ENCODE measurements at places on chromosomes 3 and 15. TPM values are rescaled to one million over a fixed set of nuclear protein-coding genes. Genes with fewer than 3 reads are reported as not detected.

The C3orf80 gene
- 0.40 TPM for total RNA-seq

DNA sequence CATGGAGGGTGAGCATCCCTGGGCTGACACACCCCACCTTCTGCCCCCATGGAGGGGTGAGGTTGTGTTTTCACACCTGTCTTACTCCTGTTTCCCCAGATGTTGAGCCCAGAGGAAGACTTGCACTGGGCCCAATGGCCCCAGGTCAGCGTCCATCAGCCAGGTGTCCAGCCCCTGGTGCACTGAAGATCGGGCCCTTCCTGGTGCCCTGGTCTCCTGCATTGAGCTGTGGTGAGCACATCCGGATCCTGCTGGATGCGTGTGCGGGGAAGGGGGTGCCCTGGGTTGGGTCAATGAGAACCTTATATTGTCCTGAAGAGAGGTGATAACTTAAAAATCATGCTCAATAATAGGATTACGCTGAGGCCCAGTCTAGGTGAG lies 227.3 kb downstream of the SNRPN start:
- ATAC-seq, result no peak

- ATAC-seq, result no peak
Measured at GRCh38 chr3:33364531-33365128, 75.6 kb downstream of the UBP1 start.

DNA sequence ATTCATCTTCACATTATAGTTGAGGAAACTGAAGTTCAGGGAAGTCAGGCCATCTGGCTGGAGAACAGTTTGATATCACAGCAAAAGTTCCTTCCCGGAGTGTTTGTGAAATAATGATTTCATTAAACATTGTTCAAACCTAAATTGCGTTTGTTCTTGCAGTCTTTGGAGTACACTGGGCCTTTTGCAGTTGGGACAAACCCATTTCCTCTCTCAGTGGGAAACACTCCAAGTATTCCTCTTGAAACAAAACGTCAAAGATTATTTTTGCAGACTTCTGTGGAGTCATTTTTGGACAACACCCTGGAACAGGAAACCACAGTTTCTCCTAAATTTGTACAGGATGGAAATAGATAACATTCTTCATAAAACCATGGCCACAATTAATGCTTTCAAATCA lies 287.5 kb downstream of the PTPRG start:
- peak; percentile 82 for ATAC-seq

The CD200R1 gene
- 2.2 TPM for total RNA-seq

GRCh38 chr15:54915380-54915779 lies 281.4 kb downstream of the RSL24D1 start:
- ATAC-seq, result no peak

The CCR3 gene
- total RNA-seq, result not detected

DNA sequence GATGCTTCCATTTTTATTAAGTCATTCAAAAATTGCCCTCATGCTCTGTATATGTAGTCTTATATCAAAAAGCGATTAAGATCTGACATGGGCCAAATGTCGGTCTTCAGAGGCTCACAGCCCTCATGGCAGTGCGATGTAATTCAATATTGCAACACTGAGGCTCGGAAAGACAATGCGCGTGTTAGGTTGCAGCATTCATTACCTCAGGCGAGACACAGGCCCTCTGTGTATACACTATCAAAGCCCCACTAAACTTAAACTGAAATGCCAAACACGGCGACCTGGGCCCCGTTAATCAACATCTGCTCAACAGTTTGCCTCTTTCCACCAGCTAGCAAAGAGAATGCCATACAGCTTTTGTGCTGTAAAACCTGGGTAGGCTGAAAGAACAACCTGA lies 413.4 kb downstream of the ERC2 start:
- ATAC-seq, result no peak

The ISY1 gene
- 26.3 TPM for total RNA-seq

DNA sequence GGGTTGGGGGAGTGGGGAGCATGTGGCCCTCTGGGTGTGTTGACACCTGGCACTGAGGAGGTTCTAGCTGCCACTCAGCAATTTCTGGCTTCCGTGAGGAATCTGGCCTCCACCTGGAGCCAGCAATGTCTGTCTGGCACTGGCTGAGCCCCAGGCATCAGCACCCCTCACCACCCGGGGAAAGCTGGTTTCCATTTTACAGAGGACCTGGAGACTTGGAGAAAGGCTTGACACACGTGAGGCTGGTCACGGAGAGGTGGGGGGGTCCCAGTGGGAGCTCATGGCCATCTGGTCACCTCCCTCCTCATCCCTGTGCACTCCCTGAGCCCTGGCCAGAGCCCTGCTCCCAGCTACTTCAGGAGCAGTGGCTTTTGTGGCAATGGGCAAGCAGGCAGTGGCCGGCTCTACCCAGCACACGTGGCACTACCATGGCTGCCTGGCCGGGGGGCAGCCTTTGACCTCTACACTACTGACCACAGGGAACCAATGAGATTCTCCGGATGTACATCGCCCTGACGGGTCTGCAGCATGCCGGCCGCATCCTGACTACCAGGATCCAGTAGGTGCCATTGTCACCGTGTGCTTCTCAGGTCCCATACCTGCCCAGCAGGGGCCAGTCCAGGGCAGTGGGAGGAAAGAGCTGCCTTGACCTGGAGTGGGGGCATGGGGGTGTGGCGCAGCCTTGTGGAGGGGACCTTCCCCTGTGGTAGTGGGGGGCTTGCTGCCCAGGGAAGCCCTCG lies 28.5 kb downstream of the ACAD9 start:
- no peak for ATAC-seq

DNA sequence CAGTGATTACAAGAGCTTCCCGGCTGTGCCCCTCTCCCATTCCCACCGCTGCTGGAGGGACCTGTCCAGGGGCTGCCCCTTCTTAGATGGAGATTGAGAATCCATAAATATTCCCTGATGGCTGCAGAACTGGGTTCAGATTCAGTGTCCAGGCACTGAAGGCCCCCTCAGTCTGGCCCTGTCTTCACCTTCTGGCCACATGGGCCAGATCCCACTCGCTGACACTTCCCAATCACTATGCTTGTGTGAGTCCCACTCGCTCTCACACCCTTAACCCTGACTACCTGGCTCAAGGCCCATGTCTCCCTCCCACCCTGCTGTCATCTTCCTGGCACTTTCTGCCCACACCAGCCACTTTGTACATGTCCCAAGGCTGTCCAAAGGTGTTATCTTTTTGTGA lies 15.5 kb upstream of the MRPS22 start:
- ATAC-seq, result no peak

The LXN gene
- total RNA-seq, result 8.1 TPM

DNA sequence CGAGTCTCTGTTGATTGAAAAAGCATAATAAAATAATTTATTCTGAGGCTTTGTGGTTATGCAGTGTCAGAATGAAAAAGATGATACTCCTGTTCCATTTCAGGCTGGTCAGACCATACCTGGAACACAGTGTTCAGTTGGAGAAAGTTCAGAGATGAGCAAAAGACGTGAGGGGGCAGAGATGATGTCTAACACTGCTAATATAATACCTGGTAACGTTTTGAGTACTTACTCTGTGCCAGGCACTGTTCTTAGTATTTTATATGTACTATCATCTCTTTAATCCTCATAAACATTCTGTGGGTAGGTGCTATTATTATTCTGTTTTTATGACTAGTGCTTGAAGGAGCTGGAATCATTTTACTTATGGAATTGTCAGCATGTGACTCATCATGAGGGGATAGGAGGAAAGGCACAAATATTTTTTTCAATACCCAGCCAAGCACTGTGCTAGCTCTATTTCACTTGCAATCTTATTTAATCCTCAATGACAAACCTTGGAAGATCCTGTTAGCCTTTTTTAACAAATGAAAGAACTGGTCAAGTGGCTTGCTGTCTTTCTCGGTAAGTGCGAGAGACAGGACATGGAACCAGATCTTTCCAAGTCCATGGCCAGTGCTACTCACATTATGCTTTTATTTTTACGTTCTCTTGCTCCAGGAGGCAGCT lies 31.8 kb downstream of the IQGAP1 start:
- peak; percentile 74 for ATAC-seq

The ADAMTS9 gene
- total RNA-seq, result 102 TPM

- ATAC-seq, result no peak
Measured at GRCh38 chr3:187918081-187918644, 172.9 kb upstream of the BCL6 start.

GRCh38 chr15:67066959-67067853 lies 1.8 kb downstream of the SMAD3 start:
- ATAC-seq, result no peak

Data from gastroesophageal sphincter (tissue), 4 donors.